ENCODE measurements at places on chromosomes 6 and 20.

DNA sequence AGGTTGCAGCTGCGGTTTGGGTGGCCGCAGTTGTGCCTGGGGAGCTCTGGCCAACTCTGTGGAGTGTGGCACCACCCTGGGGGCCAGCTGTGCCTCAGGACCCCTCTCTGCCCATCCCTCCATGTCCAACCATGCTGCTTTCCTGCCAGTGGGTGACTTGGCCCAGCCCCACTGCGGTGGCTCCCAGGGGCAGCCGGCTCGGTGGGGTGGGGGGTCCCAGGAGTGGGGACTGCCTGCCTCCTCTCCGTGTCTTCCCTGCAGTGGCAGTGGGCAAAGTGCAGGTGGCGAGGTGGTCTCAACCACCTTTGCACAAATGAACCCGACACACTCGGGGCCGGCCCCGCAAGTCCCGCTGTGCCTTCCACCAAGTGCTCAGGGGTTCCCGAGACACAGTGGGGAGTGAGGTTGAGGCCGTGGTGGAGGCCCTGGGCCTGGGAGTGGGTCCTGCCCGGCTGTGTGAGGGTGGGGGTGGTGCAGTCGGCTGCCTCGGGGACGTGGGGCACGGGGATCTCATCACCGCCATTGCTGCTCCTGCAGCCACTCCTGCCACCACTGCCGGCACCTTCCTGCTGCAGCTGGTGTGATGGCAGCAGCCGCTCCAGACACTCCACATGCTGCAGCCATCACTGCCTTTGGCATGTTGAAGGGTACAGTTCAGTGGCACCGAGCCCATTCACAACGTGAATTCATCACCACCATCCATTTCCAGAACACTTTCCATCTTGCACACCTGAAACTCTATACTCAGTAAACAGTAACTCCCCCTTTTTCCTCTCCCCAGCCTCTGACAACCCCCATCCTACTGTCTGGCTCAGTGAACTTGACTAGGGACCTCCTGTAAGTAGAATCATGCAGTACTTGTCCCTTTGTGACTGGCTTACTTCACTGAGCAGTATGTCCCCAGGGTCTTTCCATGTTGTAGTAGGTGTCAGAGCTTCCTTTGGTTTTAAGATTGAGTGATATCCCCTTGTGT lies 10.7 kb upstream of the SLCO4A1 start:
- no peak for DNase-seq

DNA sequence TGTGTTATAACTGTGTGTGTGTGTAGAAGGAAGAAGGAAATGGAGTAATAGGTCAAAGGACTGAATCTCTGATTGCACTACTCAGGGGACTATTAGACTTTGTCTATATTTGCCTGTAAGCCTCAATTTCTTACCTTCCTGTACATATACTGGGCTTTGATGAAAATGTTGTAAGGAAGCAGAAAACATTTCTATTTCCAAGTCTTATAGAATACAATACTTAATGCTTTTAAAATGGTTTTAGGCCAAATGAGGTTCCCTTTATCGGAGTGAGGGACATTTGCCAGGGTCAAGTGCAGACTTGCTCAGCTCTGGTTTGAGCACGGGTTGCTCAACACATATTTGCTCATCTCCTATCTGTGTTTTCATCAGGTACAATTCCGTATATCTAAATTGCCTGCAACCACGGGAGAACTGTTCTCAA lies 28.3 kb downstream of the MEP1A start:
- no peak for DNase-seq

DNA sequence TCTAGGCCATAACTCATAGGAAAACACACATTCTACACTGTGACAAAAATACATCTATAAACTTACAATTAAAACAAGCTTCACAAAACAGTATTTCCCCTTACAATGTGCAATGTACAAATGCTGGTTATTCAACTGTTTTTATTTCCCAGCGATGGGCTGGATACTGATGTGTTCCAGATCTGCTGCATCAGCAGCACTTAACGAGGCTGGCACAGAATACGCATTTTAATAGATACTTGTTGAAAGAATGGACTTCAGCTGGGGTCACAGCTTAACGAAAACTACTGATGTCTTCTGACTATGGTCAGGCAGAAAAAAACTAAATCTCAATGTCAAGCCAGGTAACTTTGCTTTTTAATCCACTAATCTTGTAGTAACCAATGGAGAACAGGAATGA lies 70.9 kb downstream of the B4GALT5 start:
- no peak for DNase-seq

DNA sequence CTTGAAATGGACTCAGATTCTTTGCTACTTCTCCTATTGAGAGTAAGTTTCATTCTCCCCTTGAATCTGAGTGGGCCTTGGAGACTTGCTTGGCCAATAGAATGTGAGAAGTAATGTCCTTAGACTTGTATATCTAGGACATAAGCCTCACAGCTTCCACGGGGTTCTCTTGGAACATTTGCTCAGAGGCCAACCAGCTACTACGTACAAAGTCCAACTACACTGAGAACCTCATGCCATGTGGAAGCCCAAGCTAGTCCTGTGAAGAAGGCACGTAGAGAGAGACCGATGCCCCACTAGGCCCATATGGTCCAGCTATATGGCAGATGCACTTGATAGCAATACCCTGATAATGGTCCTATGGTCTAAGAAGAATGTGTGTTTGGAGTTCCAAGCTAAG lies 22.9 kb downstream of the TMEM14A start:
- no peak for DNase-seq

DNA sequence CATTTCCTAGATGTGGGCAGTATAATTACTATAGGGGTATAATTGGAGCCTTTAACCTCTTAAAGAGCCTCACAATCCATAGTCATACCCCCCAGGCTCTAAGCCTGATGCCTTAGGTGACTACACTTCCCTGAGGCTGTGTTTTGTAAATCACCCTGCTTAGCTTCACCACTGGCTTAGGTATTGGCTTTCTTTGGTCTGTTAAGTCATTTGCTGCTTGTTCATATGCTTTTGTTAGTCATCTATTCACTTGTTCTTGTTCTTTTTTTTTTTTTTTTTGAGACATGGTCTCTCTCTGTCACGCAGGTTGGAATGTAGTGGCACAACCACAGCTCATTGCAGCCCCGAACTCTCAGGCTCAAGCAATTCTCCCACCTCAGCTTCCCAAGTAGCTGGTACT lies 26.7 kb downstream of the KAT14 start:
- DNase-seq, result no peak

DNA sequence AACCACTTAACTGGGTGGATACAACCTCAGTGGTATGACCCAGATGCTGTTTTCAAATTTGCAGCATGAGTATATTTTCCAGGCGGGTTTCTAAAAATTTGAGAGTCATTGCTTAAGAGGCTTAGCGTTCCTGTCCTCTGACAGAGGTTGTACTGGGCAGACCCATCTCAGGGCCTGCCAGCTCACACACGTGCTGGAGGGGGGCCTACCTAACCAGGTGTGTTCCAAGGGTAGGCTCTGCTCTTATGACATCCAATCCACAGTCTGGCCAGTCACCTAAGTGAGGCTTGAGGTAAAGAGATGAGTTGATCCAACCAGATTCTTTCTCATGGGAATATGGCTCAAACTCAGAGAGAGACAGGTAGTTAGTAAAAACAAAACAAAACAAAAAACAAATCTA lies 1.3 kb downstream of the LYRM4 start:
- no peak for DNase-seq

All from activated T-helper 1 cell treated with anti-CD3 and anti-CD28 coated beads, Interleukin-12 subunit alpha, Interleukin-12 subunit beta, Interleukin-2, Interleukin-4 antibody, amounts not matched to agents 30 ng/mL and 10 ng/mL and 1 ng/mL, durations not matched to agents 14 hours and 24 hours and 36 hours (primary cell).